ENCODE measurements at places on chromosomes 16 and 17.
A peak's percentile ranks its signal among the peaks of the same experiment; 100 is the strongest.

- DNase-seq = no peak
These were observed 310.1 kb downstream of the C16orf95 start for GRCh38 chr16:87006789-87007745.

- DNase-seq = no peak
These were observed 570 bp downstream of the NR1D1 start for GRCh38 chr17:40099619-40100418.

- DNase-seq = no peak
These were observed 25.8 kb downstream of the USP10 start for GRCh38 chr16:84725481-84726078.

- DNase-seq = peak; percentile 20
These were observed 178.3 kb downstream of the PRKCB start for GRCh38 chr16:24013864-24014645.

- DNase-seq = peak; percentile 46
These were observed 38.9 kb downstream of the MRPS23 start for GRCh38 chr17:57810721-57811637.

DNA sequence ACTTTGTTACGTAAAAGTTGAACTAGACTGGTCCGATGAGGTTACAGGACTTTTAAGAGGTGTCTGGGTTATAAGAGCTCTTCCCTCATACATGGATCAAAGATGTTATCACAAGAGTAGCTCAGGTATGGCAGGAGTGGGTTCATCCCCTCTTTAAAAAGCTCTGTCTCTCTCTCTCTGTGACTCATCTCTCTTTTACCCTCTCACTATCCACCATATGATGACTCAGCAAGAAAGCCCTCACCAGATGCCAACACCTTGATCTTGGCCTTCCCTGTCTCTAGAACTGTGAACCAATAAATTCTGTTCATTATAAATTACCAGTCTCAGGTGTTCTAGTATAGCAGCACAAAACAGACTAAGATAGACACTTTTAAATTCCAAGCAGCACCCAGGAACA is 1.9 kb upstream of the CLEC19A start:
- DNase-seq = no peak

GRCh38 chr17:68239632-68240366 is 8.0 kb upstream of the AMZ2 start:
- DNase-seq = no peak

Measured in left cardiac atrium (tissue), 4 donors.